SK-N-SH (cell line): ENCODE measurements at places on chromosomes 6 and 20. TPM values are rescaled to one million over a fixed set of nuclear protein-coding genes. Genes with fewer than 3 reads are reported as not detected.

NUP153 gene
- polyA plus RNA-seq, result 10.5 and 14.5 TPM in 2 replicates

LRRC73 gene
- 0.73 and 0.89 TPM in 2 replicates for polyA plus RNA-seq

KHDC1 gene
- 6.0 and 6.6 TPM in 2 replicates for polyA plus RNA-seq

GRCh38 chr6:37303891-37304503 lies 46.1 kb upstream of the TMEM217 start:
- H3K4me1 ChIP-seq, result peaks cover 10% of the 10 kb centered on the region
- no peak overlapping the region for H3K27ac ChIP-seq
- peaks cover 30% of the 10 kb centered on the region; the same call in 1 of the 2 replicates for H3K36me3 ChIP-seq
- no peak overlapping the region for H3K4me3 ChIP-seq
- H3K27me3 ChIP-seq, result no peaks in the 10 kb centered on the region

- no peak overlapping the region for H3K4me3 ChIP-seq
- H3K27ac ChIP-seq, result no peak overlapping the region
- H3K36me3 ChIP-seq, result no peaks in the 10 kb centered on the region
- no peaks in the 10 kb centered on the region for H3K27me3 ChIP-seq
These were observed 29.9 kb upstream of the PRDM1 start for GRCh38 chr6:106056060-106056745.

- no peaks in the 10 kb centered on the region for H3K36me3 ChIP-seq
- H3K27me3 ChIP-seq, result no peaks in the 10 kb centered on the region
- no peak for DNase-seq
- H3K4me3 ChIP-seq, result no peak overlapping the region
- H3K4me1 ChIP-seq, result no peaks in the 10 kb centered on the region
These were observed 619.5 kb downstream of the PRKN start for GRCh38 chr6:162108041-162108440.

DNA sequence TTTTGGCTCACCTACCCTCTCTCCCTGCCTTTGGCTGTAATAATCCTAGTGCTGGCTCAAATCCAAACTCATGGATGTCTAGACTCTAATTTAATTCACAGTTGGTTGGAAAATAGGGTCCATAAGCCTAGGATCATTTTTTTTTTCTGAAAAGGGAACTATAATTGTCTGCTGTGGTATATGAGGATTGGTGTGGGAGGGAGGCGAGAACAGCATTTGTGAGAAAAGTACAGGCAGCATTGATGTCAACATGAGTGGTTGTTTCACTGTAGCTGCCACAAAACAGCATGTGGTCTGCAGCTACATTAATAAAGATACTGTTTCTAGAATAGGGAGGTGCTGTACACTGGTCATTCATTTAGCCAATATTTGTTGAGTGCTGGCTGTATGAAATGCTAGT lies 18.6 kb upstream of the POLR1H start:
- no peaks in the 10 kb centered on the region for H3K4me1 ChIP-seq
- H3K4me3 ChIP-seq, result no peak overlapping the region
- H3K36me3 ChIP-seq, result no peaks in the 10 kb centered on the region

GRCh38 chr6:155372256-155372655 lies 58.0 kb upstream of the TFB1M start:
- no peak overlapping the region for H3K4me3 ChIP-seq

- DNase-seq, result no peak
- H3K4me3 ChIP-seq, result no peak overlapping the region
- H3K36me3 ChIP-seq, result no peaks in the 10 kb centered on the region
- H3K27me3 ChIP-seq, result no peaks in the 10 kb centered on the region
These were observed 18.8 kb downstream of the SAMHD1 start for GRCh38 chr20:36932476-36933426.
